ENCODE measurements at places on chromosomes 3 and 15. TPM values are rescaled to one million over a fixed set of nuclear protein-coding genes. Genes with fewer than 3 reads are reported as not detected.

- H3K27me3 ChIP-seq = no peaks in the 10 kb centered on the region
- peak; percentile 30 for DNase-seq
- H3K4me3 ChIP-seq = no peak overlapping the region
- H3K27ac ChIP-seq = no peak overlapping the region
- no peaks in the 10 kb centered on the region for H3K36me3 ChIP-seq
- H3K4me1 ChIP-seq = no peaks in the 10 kb centered on the region
Measured at GRCh38 chr3:86654806-86655460, 336.0 kb downstream of the VGLL3 start.

DNA sequence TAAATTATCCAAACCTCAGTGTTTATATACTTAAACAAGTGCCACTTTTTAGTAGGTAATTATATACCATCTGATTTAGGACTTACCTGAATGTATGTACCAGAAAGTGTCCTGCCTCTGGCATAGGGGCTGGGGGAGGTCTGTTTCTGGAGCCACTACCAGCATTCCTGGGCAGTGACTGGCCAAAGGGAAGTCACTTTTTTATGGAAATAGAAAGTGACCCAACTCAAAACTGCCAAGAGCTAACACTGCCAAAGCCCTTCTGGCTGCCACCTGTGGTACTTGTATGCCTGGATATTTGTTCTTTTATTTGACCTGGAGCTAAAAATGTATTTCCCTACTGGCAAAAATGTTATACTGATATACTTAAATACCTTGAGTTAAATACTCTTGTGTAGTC lies 42.7 kb downstream of the ESYT3 start:
- H3K27ac ChIP-seq = no peak overlapping the region
- H3K4me3 ChIP-seq = no peak overlapping the region
- peaks cover 6% of the 10 kb centered on the region for H3K36me3 ChIP-seq
- no peak for DNase-seq
- no peaks in the 10 kb centered on the region for H3K4me1 ChIP-seq

DNA sequence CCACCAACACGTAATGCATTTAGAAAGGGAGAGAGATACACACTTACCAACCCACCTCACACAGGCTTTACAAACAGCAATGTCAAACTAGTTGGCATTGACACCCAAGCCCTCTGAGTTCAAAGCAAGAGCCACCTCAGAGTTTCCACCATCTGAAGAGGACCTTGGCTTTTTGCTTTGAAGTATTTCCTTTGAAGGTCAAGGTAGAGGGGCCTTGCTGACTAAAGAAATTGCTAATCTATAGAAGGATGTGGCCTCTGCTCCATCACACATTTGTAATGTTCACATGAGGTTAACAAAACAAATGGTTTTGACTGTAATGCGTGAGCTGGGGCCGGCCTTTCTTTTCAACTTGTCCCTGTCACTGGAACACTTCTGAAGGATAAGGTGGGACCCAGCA lies 117.7 kb downstream of the POLR2M start:
- no peak overlapping the region for H3K27ac ChIP-seq
- no peaks in the 10 kb centered on the region for H3K27me3 ChIP-seq
- DNase-seq = no peak
- no peak overlapping the region for H3K4me3 ChIP-seq
- H3K36me3 ChIP-seq = no peaks in the 10 kb centered on the region
- no peaks in the 10 kb centered on the region for H3K4me1 ChIP-seq

- H3K27ac ChIP-seq = no peak overlapping the region
- H3K4me3 ChIP-seq = no peak overlapping the region
- no peaks in the 10 kb centered on the region for H3K27me3 ChIP-seq
- no peaks in the 10 kb centered on the region for H3K4me1 ChIP-seq
- peaks cover 48% of the 10 kb centered on the region for H3K36me3 ChIP-seq
Measured at GRCh38 chr3:33704891-33705290, 13.2 kb downstream of the CLASP2 start.

- no peak overlapping the region for H3K27ac ChIP-seq
- no peak overlapping the region for H3K4me3 ChIP-seq
Measured at GRCh38 chr15:81327516-81327915, 3.6 kb upstream of the STARD5 start.

GRCh38 chr3:46971742-46972141 lies 4.8 kb downstream of the CCDC12 start:
- H3K4me1 ChIP-seq = no peaks in the 10 kb centered on the region
- no peak overlapping the region for H3K4me3 ChIP-seq
- DNase-seq = no peak
- H3K36me3 ChIP-seq = peaks cover 36% of the 10 kb centered on the region
- no peaks in the 10 kb centered on the region for H3K27me3 ChIP-seq

GRCh38 chr3:61381745-61382392 lies 130.6 kb upstream of the FHIT start:
- no peak for DNase-seq
- H3K4me1 ChIP-seq = no peaks in the 10 kb centered on the region
- H3K36me3 ChIP-seq = peaks cover 12% of the 10 kb centered on the region
- H3K4me3 ChIP-seq = no peak overlapping the region
- H3K27ac ChIP-seq = no peak overlapping the region

- H3K27me3 ChIP-seq = no peaks in the 10 kb centered on the region
- no peak overlapping the region for H3K4me3 ChIP-seq
- peaks cover 18% of the 10 kb centered on the region for H3K36me3 ChIP-seq
- no peak overlapping the region for H3K27ac ChIP-seq
- H3K4me1 ChIP-seq = no peaks in the 10 kb centered on the region
Measured at GRCh38 chr3:159892171-159892795, 96.4 kb upstream of the IL12A start.

GRCh38 chr15:49178497-49178896 lies 8.4 kb downstream of the GALK2 start:
- H3K27ac ChIP-seq = no peak overlapping the region
- no peak overlapping the region for H3K4me3 ChIP-seq
- H3K36me3 ChIP-seq = peaks cover 16% of the 10 kb centered on the region
- H3K27me3 ChIP-seq = no peaks in the 10 kb centered on the region
- no peak for DNase-seq

DNA sequence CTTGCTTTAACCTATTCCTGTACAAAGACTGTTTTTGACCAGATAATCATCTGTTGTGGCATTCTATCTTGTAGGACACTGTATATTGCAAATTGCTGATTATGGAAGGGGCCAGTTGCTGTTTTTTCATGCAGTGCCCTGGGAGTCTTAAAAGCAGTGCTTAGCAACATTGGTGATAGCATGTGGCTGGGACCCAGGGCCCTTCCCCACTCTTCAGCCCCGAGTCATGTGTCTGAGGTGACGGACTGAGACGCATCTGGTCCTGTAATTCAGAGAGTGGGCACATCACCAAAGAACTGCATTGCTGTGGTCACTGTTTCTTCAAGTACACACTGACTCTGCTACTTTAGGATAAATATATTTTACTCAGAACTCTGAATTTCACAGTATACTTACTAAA lies 63.4 kb downstream of the SNRK start:
- H3K4me3 ChIP-seq = no peak overlapping the region
- no peak for DNase-seq
- H3K4me1 ChIP-seq = no peaks in the 10 kb centered on the region
- H3K27me3 ChIP-seq = no peaks in the 10 kb centered on the region
- H3K27ac ChIP-seq = no peak overlapping the region

DNA sequence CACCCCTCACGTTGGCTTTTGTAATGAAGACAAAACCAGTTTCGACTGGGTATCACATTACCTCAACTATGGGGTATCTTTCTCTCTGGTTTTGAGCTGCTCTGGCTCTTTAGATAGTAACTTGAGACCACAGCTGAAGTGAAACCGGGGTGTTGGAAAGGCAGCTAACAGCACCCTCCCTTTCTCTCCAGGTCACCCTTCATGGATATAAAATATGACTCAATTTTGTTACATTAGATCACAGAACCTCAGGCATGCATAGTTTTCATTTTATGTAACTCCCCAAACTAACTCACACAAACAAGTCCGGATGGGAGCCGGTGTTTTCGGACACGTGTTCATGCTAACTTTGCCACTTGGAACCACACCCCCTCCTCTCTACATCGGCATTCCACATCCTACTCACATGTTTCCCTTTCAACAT lies 90.7 kb downstream of the NR2F2 start:
- peaks cover 42% of the 10 kb centered on the region for H3K27me3 ChIP-seq
- no peak for DNase-seq
- no peaks in the 10 kb centered on the region for H3K4me1 ChIP-seq
- H3K27ac ChIP-seq = no peak overlapping the region

GRCh38 chr3:188664795-188665194 lies 507.0 kb upstream of the TPRG1 start:
- H3K27me3 ChIP-seq = no peaks in the 10 kb centered on the region
- no peak overlapping the region for H3K27ac ChIP-seq
- H3K36me3 ChIP-seq = 0 out of 3 replicates have a peak, but pooled peaks cover 3% of the 10 kb centered on the region
- DNase-seq = no peak
- no peaks in the 10 kb centered on the region for H3K4me1 ChIP-seq

DNA sequence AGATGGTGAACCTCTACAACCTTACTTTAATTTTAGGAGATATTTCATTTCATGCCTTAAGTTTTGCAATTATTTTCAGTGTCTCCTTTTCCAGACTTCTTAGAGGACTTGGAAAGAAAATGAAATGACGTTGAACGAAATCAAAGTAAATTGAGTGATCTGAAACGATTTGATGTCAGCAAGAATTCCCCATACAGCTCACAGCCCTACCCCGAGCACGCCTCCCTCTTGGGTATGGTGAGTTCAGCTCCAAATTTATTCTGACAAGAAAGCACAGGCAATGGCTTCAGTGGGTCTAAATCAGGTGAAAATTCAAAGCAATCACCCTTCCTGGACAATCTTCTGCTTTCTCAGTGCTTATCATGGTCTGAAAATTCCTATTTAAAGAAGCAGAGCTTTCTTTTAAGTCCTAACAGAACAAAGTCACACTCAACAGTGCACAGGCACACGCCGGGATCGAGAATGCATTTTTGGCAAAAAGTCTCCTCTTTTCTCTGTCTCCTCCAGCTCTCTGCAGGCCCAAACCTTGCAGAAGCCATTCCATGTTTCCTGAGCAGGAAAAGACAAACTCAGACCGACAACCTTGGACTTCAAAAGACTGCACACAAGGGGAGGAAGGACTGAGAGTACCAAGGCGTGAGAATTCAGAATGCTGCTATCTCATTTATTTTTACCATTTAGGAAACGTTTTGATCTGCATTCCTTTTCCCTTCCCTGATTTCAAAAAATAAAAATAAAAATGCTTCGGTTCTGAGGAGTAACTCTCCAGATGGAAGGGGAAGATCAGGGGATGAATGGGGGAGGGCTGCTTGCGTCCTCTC lies 72.0 kb downstream of the CCNL1 start:
- H3K27me3 ChIP-seq = no peaks in the 10 kb centered on the region
- peaks cover 9% of the 10 kb centered on the region for H3K4me1 ChIP-seq
- peak overlapping the region; percentile 73 for H3K4me3 ChIP-seq
- no peaks in the 10 kb centered on the region for H3K36me3 ChIP-seq
- no peak overlapping the region for H3K27ac ChIP-seq
- no peak for DNase-seq

- peaks cover 18% of the 10 kb centered on the region for H3K27me3 ChIP-seq
- H3K4me1 ChIP-seq = no peaks in the 10 kb centered on the region
- H3K27ac ChIP-seq = no peak within 1 kb of the TSS
- H3K36me3 ChIP-seq = no peaks in the 10 kb centered on the region
- H3K4me3 ChIP-seq = peak within 1 kb of the TSS; percentile 48
Measured at GRCh38 chr15:62066663-62067447, at the start of gene C2CD4A. TSS of gene C2CD4A (plus strand) at chr15:62066977. CDS start at chr15:62067614, 637 bp downstream.

DNA sequence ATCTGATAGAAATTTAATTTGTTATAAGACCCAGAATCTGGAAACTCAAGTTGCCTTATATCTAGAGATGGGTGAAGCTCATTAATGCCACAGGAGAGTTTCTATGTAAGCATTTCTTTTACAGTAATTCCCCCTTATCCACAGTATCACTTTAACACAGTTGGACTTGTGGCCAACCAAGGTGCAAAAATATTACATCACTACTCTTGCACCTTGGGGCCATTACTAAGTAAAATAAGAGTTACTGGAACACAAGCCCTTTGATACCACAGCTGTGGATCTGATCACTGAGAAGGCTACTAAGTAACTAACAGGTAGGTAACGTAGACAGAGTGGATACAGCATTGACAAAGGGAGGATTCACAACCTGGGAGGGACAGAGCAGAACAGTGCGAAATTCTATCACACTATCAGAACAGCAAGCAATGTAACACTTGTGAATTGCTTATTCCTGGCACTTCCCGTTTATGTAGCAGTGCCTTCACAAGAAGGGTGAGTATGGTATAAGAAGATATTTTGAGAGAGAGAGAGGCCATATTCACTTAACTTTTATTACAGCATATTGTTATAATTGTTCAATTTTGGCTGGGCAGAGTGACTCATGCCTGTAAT lies 33.9 kb upstream of the TOPBP1 start:
- H3K27ac ChIP-seq = no peak overlapping the region
- DNase-seq = no peak
- no peak overlapping the region for H3K4me3 ChIP-seq
- H3K4me1 ChIP-seq = no peaks in the 10 kb centered on the region
- no peaks in the 10 kb centered on the region for H3K36me3 ChIP-seq

DNA sequence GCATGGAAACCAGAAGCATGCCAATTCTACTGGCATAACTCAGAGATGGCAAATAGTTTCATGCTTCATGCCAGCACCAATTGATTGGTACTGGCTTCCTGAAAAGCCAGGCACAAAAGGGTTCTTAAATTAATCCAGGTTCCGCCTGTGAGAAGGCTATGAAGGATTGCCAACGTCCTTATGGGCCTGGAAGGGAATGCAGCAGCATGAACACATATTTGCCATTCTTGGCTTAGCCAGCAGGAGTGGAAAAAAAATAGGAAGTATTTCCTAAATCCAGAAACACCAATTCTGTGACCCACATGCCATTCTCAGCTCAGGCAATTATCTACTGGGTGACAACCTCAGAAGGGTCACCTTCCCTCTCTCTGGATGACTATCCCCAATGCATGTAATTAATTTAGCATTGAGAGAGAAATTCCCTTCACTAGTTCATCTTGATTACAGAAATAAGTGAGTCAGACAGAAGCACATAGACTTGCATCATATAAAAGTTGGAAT lies 36.0 kb downstream of the ADAMTS9 start:
- H3K36me3 ChIP-seq = no peaks in the 10 kb centered on the region
- no peak for DNase-seq
- H3K27ac ChIP-seq = no peak overlapping the region
- no peaks in the 10 kb centered on the region for H3K4me1 ChIP-seq

DNA sequence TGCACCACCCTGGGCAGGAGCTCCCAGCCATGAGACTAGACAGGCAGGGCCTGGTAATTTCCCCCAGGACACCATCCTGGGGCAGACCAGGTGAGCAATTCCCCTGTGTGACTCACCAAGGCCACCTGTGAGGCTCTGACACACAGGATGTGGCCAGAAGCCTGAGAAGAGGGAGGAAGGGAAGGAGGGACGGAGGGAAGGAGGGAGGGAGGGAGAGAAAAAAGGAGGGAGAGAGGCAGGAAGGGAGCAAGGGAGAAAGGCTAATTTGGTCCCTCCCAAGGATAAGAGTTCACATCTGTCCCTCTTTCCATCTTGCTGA lies 25.9 kb downstream of the WNT7A start:
- H3K4me1 ChIP-seq = no peaks in the 10 kb centered on the region
- no peak overlapping the region for H3K4me3 ChIP-seq
- no peak for DNase-seq

Gene IL12A
- 0.50 TPM for total RNA-seq

Gene OR5H2
- not detected for total RNA-seq

Gene PARP15
- 0.18 TPM for total RNA-seq

Gene TRAT1
- not detected for total RNA-seq

Gene BTLA
- total RNA-seq = not detected

Gene GOLGA8H
- total RNA-seq = 0.70 TPM

Gene FHIT
- 4.0 TPM for total RNA-seq

Gene CCR3
- not detected for total RNA-seq

Gene HYAL1
- total RNA-seq = 2.0 TPM

Gene APOD
- not detected for total RNA-seq

Gene TEX55
- total RNA-seq = not detected

Gene SSR3
- 176 TPM for total RNA-seq

Gene HRG
- not detected for total RNA-seq

Gene PIGBOS1
- total RNA-seq = 11.5 TPM

Gene NDN
- total RNA-seq = 34.8 TPM

Gene TRIM42
- not detected for total RNA-seq

Gene PLA2G4F
- total RNA-seq = not detected

Data from H9 (cell line).